ENCODE measurements at places on chromosomes 3 and 15.
A peak's percentile ranks its signal among the peaks of the same experiment; 100 is the strongest.

- no peak for DNase-seq
Observed at GRCh38 chr3:142009029-142009428, 132.6 kb downstream of the ATP1B3 start.

DNA sequence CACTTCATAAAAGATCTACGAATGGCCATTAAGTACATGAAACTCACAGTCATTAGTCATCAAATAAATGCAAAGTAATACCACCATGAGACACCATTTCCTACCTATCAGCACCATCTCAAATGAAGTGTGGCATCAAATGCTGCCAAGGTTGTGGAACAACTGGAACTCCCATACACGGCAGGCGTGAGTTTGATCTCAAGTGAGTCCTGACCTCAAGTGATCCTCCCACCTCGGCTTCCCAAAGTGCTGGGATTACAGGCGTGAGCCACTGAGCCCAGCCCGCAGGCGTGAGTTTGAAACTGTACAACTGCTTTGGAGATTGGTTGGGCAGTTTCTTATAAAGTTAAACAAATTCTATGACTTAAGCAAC is 28.8 kb upstream of the HDAC11 start:
- DNase-seq, result peak; percentile 24

- DNase-seq, result no peak
Observed at GRCh38 chr3:65276551-65276950, 588.8 kb upstream of the ADAMTS9 start.

- DNase-seq, result no peak
Observed at GRCh38 chr3:172171396-172172075, 132.2 kb downstream of the FNDC3B start.

GRCh38 chr3:100081311-100081710 is 33.0 kb downstream of the FILIP1L start:
- no peak for DNase-seq

GRCh38 chr3:195811756-195812155 is at the start of gene MUC4:
TSS of gene MUC4 (minus strand) at chr3:195811929. CDS start at chr3:195811817, 112 bp downstream.
- no peak for DNase-seq

- no peak for DNase-seq
Observed at GRCh38 chr15:91936182-91936775, 82.8 kb downstream of the SLCO3A1 start.

GRCh38 chr15:27993996-27994780 is 104.9 kb downstream of the OCA2 start:
- no peak for DNase-seq

- DNase-seq, result no peak
Observed at GRCh38 chr3:187223799-187224198, 26.5 kb downstream of the RTP1 start.

DNA sequence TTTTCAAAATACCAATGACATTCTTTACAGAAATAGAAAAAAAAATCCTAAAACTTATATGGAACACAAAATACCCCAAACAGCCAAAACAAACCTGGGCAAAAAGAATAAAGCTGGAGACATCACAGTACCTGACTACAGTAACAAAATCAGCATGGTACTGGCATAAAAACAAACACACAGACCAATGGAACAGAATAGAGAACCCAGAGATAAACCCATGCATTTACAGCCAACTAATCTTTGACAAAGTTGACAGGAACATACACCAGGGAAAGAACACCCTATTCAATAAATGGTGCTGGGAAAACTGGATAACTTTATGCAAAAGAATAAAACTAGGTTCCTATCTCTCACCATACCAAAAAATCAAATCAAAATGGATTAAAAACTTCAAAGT is 36.4 kb downstream of the SCAPER start:
- no peak for DNase-seq

DNA sequence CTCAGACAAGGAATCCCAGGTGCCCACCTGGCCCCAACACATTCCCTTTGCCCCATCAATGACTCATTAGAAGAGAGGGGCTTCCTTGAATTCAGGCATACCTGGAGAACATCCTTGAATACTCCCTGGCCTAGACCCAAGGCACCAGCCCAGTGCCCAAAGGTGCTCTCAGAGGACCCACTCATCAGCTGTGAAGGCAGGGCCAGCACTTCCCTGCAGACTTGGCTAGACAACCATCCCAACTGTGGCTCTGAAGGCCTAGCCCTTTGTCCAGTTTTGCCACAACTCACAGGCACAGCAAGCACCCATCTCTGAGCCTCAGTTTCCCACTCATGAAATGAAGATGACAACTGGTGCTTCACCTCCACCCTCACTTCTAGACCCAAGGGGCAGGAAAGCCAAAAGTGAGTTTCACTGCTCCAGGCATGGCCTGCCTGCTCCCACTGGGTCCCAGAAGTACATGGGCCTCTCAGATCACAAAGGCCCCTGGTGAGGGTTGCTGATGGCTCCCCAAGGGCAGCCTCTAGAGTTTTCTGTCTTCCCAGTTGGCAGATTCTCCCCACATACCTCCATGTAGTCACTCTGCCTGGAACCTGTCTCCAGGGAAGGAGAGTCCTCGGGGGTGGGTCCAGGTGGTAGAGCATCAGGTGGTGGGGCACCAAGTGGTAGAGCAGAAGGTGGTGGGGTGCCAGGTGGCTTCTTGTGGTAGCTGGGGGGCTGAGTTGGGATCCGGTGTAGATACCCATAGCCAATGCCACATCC is 7.5 kb downstream of the GORASP1 start:
- DNase-seq, result no peak

DNA sequence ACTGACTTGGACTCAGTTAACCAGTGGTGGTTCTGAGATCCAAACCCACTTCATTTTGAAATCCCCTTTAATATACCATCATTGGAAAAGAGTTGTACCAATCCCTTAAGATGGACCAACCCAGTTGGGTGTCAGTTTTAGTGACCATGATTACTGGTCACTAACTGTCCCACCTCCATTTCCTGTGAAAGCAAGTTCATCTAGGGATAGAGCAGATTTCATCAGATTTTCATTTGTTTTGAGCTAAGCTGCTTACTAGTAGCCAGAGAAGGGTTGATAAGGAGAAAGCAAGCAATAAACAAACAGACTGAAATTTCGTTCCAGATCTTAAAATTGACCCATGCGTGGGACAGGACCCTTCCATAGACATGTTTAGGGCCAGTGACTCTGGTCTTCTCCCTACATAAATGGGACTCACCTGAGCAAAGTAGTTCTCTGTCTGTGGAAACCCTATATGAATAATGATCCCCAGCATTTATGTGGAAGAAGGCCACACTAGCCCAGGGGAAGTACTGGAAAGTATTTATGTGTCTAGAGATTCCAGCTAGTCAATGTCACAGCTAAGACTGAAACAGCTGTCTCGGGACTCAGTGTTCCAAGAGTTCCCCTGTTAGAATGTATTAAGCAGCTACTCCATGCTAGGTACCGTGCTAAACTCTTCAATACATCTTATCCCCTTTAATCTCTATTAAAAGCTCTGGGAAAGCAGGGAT is 196.0 kb upstream of the BCL6 start:
- DNase-seq, result no peak

DNA sequence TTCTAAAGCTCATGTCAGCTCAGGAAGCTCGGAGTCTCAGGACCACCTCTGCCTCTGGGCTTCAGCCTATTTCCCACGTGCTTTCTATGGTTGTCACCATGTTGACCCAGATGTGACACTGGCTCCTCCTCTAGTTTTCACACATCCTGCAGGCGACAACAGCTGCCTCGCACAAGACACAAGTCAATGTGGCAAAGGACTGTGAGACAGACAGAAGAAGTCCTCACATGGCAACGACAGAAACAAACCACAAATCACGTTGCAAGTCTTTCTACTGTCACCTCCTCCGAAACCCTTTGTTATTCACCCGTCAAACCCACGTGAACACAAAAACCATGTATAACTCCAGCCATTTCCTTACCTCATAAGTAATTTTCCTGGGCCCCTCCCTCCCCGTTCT is 194.5 kb downstream of the MEX3B start:
- no peak for DNase-seq

DNA sequence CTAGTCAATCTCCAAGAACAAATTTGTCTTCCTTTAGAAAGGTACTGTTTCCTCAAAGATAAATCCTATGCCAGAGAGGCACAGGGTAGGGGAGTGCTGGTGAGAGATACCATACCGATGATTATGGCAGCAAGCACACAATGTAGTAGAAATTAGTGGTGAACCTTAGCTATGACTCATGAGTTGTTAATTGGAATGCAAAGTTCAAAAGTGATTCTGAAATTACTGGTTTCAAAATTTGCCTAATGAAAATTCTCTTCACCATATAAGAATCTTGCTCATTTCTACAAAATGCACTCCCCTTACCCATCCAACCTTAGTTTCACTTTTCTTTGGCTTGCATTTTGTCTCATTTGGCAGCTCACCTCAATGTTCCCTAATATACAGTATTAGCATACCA is 139.5 kb upstream of the SLC2A2 start:
- DNase-seq, result no peak

- no peak for DNase-seq
Observed at GRCh38 chr3:68620211-68620610, 312.1 kb downstream of the TAFA4 start.

DNA sequence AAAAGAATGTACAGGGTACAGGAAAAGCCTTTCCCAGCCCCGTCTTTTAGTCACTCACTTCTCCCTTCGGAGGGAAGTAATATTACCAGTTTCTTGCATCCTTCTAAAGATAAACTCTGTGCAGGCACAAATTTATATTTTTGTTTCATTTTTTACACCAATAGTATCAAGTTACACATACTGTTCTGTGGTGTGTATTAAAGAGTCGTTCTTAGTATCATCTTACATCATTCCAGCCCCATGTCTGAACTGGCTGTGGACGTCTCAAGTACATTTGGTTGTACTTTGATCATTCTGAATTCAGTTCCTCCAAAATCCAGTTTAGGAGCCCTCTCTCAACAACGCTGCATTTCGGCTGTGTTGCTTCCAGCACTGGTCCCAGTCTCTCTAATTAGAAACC is 68.7 kb downstream of the LMLN start:
- DNase-seq, result no peak

DNA sequence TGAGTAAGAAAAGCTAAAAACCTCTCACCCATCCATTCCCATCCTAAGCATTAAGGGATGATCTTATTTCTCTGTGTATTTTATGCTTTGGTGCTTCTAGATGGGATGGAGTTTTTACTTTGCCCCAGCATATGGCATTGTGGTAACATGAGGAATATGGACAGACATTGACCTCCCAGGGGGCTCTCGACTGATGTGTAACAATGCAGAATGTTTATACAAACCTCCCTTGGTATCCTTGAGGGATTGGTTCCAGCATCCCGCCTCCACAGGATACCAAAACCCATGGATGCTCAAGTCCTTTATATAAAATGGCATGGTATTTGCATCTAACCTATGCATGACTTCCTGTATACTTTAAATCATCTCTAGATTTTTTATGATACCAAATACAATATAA is 21.6 kb downstream of the PDIA5 start:
- DNase-seq, result no peak

DNA sequence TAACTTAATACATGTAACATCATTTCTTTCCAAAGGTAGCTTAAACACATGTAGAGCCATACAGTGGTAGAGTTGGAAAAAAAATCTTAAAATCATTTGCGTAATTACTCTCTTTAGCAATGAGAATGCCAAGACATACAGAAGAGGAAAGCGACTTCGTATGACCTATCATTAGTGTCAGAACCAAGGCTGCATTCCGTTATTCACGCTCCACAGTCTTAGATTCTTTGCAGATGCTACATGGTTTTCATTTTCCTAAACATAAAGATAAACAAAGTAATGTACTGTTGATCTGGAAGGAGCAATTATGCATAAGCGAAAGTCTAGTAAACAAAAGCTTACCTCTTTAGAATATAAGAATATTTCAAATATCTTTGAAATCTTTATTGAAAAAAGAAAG is 410.3 kb upstream of the TPRG1 start:
- DNase-seq, result no peak

DNA sequence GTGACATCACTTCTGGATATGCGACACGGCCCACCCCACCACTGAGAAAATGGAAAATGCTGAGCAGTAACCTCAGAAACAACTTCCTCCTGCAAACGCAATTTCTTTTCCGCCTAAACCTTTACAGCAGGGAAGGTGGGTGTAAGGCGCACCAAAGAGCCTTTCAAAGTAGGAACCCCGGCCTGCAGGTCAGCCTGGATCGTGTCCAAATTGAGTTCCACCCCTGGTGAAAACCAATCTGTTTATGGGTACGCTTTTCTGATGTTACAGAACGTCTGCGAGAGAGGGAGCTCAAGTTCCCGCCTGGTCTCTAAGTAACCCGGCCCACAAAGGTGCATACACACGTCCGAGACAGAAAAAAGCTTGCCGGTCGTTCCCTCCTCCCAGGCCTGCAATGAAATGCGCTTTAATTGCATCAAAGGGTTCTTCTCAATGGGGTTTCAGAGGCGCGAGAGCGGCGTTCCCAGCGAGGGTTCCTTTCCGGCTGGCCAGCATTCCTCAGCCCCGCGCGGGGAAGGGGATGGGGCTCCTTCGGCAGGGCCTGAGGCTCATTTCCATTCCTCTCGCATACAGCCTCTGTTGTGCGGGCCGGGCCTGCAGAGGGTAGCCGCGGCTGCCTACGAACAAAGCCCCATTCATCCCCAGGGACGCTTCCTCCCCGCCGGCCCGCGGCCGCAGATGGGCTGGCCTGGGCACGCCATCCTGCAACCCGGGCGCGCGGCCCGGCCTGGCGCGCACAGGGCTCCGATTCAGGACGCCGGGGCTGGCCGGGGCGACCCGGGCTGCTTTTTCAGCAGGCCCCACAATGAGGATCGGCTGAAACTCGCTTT is 138.1 kb downstream of the TMCO5A start:
- DNase-seq, result no peak

DNA sequence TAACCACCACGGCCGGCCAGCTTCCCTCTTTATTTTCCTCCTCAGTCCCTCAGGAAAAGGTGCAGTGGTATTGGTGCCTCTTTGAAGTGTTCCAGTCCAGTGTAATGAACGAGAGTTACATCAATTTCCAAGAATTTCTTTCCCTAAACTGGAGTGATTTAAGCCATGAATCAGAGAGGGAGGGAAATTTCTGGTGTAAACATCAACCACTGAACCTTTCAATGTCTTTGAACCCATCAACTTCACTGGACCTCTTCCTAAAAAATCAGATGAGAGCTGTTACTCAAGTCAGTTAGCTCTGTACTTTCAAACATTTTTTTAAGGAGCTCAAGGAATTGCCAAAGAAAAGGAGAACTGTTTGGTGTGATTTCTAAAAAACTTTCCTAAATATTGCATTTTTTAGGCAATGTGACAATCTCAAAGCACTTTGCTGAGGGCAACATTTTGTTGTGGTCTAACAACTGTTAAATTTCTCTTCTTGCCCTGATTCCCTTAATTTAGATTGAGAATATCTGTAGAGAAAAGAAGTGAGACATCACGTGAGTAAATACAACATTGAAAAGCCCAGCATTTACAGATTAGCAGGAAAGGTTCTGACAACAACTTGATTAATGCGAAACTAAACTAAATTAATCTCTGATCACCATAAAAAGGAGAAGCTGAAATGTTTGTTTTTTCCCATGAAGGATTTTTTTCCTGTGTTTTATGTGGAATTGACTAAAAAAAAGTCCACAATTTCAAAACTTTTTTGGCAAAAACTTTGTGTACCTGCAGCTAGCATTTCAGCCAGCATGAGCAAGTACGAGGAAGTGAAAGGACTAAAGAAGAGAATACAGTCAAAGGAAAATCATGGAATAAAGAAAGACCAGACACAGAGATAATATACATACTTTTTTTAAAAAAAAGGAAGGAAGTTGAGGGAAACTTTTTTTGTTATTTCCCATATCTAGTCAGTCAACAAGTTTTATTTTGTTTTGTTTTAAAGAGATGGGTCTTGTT is 9.1 kb upstream of the DAZL start:
- no peak for DNase-seq

All from activated CD4-positive, alpha-beta T cell treated with anti-CD3 and anti-CD28 coated beads for 4 hours (primary cell).